ENCODE measurements at places on chromosomes 11 and 22.

DNA sequence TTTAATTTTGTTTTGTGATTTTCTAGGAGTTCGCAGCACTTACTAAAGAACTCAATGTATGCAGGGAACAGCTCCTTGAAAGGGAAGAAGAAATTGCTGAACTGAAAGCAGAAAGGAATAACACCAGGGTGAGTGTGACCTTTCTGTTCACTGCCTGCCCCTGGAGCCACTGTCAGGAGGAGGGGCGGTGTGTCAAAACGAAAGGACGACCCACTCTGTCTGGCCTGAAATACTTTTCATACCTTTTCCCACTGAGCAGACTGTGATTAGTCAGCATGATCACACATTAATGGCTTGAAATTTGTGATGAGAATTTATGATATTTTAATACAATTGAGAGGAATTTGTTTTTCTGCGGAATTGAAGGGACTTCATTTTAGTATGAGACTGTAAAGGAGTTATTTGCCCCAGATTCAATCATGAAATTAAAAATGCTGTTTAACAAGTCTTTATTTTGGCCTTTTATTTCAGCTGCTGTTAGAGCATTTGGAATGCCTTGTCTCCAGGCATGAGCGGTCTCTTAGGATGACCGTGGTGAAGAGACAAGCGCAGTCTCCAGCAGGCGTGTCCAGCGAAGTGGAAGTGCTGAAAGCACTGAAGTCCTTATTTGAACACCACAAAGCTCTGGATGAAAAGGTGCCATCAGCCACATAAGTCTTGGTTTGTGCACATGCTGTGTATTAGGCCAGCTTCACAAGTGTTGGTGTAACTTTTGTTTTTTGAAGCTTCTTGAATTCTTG is 54.1 kb downstream of the PPFIA1 start:
- no peak for DNase-seq

GRCh38 chr11:112293614-112294013 is 33.0 kb upstream of the PLET1 start:
- DNase-seq, result no peak

GRCh38 chr22:29470159-29470855 is 9.7 kb upstream of the NEFH start:
- peak; percentile 58 for DNase-seq

DNA sequence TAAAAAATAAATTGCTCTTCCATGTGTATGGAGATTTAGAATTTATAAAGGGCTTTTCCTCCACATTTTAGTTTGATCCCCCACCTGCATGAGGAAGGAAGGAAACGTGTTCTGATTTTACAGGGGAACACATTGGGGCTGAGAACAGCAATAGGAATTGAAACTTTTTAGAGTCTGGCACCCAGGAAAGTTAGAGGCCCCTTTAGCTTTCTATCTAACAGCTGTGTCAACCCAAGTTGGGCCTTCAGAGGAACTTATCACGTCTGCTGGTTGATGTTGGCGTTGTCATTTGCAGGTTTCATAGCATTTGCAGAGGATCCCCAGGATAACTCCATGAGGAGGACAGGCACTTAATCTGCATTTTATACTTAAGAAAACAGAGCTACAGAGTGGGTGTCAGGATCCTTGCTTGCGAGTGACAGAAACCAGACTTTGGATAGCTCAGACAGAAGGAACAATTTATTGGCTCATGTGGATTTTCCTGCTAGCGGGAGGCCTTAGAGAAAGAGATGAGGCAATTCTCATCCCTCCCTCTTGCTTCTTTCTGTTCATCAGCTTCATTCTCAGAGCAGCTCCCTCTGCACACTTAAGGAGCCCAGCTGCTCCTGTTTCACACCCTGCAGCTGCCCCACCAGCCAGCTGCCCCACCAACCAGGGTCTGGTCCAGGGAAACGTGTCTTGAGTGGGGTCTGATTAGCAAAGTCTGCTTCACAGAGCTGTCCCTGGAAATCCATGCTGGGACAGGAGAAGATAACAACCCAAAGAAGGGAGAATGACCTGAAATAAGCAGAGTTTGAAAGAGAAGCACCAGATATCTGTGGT is 92.5 kb upstream of the OR4B1 start:
- no peak for DNase-seq

DNA sequence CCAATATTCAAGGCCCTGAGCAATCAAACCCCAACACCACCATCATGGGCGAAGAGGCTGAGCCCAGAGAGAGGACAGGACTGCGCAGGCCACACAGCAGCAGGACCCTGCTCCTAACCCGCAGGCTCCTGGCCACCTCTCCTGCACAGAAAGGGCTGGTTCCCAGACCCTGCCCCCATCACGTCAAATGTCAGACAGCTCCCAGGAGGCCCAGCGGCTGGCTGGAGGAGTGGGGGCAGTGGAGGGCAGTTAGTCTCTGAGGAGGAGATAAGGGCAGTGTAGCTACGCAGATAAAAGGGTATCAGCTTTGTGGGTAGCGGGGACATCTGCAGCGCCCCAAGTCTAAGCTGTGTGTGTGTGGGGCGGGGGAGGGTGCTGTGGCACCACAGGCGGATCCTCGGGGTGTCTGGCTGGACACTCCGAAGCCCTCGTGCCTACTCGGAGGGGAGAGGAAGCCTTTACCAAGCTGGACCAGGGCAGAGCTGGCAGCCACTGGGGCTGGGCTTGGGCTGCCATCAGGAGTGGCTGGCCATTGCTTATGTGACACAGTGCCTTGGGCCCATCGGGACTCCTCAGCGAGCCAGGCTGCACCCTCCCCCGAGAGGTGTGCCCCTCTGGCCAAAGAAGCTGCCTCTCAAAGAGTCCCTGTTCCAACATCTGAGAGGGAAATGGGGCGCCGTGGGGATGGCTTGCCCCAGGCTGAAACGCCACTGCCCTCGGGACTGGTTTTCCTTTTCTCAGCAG is 21.5 kb downstream of the FADS3 start:
- no peak for DNase-seq

- DNase-seq, result no peak
Observed at GRCh38 chr22:23190526-23190925, 10.2 kb downstream of the BCR start.

DNA sequence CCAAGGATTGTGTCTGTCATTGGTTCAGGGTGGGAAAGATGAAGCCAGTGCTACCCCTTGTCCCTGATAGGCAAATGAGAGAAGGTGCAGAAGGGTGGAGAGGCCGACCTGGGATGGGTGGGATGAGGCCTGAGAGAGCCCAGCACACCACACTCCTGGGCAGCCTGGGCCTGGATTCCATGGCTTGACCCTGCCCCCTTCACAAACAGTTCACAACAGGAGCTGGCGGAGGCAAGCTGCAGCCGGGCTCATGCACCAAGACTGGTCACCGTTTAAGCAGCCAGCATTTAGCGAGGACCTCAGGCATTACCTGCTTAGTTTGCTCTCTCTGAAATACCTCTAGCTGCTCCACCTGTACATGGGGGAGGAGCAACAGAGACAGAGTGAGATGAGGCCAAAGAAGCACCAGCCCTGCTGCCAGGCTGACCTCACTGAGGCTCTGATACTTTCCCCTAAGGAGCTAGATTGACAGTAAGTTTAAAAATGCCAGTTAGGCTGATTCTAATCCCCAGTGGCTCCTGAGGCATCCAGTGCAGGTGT is 13.5 kb downstream of the IL18BP start:
- DNase-seq, result no peak

DNA sequence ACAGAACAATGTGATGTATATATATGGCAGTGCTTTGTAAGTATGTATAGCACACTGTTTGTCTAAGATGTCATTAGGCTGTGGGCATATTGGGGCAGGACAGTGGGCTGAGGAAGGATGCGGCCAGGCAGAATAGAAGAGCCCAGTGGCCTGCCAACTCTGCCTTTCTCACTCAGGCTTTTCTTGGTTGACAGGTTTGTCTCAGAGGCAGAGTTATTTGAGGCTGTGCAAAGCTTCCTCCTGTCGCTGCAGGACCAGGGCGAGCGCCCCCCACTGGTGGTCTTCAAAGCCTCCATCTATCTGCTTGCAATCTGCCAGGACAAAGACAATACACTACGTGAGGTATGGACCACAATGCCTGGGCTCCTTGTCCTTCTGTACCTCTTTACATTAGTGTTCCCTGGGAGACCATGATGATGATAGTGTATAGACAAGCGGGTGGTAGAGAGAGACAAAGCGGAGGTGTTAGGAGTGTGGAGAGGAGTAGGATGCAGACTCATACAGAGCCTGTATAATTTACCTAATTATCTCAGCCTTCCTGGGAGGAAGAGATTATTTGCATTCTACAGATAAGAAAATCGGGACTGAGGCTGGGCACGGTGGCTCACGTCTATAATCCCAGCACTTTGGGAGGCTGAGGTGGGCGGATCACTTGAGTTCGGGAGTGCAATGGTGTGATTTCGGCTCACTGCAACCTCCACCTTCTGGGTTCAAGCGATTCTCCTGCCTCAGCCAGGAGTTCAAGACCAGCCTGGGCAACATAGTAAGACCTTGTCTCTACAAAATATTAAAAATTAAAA is 37.3 kb upstream of the CCDC134 start:
- no peak for DNase-seq

DNA sequence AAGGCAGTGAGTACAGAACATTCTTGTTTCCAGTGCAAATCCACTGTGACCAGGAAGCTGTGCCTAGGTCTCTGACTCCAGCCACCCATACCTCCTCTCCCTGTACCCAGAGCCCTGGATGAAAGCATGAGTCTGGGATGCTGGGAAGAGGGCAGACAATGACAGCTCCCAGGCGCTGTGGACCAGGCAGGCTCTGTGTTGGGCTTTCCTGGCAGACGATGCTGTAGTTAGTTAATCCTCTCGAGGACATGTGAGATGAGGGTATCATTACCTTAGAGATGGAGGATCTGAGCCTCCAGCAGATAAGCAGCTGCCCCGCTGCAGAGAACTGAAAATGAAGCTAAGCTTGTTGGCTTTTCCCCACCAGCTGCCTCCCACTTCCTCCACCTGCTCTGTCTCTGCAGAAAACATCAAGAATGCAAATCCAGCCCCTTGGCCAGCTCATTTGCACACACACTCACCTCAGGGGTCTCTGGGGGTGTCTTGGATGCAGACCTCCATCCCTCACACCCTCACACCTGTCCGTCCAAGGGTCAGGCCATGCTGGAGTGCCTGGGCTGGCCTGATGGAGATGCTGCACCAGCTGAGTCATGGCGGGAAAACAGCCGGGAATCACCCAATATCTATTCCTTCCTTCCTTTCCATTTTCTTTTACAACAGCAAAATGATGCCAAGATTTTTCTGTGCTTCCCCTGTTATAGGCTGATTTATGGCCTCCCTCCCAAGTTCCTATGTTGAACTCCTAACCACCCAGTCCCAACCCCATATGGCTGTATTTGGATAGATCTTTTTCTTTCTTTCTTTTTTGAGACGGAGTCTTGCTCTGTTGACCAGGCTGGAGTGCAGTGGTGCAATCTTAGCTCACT is 94.9 kb upstream of the SEPTIN5 start:
- no peak for DNase-seq

DNA sequence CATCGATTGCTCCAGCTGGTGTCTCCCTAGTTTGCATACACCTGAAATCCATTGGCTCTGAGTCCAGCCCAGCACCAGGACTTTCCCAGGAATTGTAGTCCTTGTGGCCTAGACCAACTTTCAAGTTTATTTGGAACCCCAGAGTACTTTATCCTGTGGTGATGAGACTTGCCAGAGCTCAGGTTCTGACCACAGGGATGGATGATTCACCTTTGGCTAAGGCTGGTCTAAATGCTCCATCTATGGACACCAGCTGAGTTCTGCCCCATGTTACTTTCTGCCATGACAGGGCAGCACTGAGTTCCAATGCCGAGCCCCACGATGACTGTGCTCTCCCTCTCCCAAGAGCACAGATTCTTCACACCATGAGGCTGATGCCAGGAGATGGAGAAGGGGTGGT is 17.3 kb upstream of the INSC start:
- DNase-seq, result no peak

- DNase-seq, result peak; percentile 16
Observed at GRCh38 chr11:60700689-60701468, 1.5 kb downstream of the MS4A8 start.

DNA sequence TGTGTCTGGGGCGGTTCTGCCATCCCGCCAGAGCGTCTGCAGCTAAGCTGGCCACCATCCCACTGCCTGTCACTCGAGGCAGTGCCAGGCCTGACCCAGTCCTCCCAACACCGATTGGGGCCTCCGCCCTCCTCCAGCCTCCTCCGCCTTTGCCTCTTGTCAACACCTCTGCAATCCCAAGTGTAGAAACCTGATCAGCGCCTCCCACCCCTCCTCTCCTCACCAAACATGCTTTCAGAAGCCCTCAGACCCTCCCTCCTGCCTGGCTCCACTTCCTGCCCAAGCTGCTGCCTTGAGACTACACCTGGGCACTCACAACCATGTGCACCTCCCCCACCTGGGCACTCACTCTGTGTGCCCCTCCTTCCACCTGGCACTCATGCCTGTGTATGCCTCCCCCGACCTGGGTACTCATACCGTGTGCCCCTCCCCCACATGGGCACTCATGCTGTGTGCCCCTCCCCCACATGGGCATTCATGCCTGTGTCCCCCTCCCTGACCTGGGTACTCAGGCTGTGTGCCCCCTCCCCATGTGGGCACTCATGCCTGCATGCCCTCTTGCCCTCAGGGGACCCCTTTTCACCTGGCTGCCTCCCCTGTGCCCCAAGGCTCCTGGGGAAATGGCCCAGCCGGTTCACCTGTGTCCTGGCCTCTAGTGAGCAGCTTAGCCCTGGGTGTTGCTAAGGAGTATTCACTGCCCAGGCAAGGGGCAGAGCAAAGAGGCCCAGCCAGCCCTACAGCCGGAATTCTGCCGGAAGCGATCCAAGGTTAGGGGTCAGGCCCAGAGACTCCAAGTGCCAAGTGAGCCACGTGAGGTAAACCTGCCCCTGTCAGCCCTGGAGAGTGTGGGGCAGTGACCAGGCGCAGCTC is 5.5 kb upstream of the IFITM10 start:
- peak; percentile 74 for DNase-seq

DNA sequence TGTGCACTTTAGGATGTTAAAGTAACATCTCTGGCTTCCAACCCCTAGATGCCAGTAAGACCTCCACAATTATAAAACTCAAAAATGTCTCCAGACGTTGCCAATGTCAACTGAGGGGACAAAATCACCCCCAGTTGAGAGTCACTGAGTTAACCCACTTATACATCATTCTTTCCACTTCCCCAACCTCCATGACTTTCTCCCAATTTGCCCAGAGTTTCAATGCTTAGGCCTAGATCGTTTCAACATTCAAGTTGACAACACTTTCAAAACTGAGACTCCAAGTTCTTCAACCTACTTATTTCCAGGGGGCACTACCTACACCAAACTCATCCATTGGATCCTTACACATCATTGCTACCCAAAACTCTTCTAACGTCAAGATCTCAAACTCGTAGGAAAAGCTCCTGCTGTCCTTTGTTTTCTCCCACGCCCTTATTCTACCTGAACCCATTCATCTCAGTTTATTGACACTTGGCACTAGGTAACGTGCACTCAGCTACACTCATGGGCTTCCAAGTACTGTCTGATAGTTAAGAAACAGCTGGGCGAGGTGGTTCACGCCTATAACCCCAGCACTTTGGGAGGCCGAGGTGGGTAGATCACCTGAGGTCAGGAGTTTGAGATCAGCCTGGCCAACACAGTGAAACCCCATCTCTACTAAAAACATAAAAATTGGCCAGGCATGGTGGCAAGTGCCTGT is 24.5 kb downstream of the RBFOX2 start:
- DNase-seq, result no peak
